ENCODE measurements at places on chromosomes 5 and 9.

DNA sequence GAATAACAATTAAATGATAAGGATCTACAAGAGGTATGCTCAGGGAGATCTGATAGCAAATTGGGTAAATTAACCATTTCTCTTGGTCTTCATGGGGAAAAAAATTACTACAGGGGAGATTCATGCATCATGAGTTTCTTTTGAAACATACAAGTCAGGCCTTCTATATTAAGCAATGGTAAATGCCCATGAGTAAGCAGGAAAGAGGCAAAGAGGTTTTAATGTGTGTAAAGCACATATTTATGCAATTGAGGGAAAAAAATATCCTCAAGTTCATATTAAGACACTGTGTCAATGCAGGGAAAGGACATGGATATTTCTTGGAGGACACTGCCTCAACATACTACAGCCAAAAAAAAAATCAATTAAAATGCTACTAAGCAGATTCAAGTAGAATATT is 73.4 kb upstream of the NR4A3 start:
- DNase-seq = no peak

DNA sequence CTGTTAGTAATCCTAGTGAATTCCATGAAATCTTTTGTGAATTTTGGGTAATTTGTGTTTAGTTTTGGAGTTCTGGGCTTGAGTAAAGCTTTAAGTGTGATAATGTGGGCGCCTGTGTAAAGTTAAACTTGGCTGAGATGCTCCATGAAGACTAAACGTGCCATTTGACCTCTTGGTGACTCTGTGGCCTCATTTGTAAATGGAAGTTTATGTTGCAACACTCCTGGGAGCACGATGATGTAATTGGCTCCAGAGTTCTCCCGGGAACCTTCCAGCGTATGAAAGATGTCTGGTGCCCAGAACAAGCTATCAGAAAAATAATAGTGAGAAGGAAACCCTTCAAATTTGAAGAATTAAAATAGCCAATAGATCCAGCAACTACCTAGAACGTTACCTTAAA is 981.2 kb downstream of the TLE4 start:
- no peak for DNase-seq

GRCh38 chr5:3034881-3035280 is 283.4 kb upstream of the IRX2 start:
- DNase-seq = no peak

- DNase-seq = no peak
Observed at GRCh38 chr5:154861946-154862345, 3.5 kb downstream of the CNOT8 start.

DNA sequence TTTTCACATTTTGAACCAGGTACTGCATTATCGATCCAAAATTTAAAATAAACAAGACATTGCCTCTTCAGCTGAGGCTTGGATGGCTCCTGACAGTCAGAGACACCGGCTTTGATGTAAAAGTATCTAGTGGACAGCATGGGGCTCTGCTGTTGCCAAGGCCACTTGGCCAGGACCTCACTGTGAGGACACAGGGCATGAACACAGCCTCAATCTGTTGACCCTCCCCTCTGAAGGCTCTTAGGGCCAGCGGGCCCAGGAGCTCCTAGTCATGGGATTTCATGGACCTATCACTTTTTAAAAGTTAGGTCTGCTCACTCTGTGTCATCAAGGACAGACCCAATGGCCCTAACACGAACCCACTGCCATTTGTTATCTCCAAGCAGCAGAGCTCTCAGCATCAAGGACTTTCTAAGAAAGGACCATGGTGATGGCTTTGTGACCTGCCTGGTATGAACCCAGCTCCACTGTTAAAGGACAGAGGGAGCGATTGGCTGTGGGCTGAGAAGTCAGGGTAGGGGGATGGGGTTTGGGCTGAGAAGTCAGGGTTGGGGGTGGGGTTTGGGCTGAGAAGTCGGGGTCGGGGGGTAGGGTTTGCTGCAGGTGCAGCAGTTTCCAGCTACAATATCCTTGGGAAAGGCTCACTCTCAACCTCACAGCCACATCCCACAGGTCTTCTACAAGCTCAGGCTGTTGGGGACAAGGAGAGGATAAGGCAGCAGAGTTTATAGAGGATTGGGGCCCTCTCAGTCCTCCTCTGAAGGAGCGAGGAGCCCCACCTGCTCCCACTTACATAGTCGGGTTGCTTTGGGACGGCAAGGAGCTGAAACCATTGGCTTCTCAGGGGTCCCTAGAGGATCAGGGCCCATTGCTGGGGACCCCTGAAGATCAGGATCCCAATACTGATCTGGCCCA is 146.8 kb downstream of the BARX1 start:
- DNase-seq = no peak

DNA sequence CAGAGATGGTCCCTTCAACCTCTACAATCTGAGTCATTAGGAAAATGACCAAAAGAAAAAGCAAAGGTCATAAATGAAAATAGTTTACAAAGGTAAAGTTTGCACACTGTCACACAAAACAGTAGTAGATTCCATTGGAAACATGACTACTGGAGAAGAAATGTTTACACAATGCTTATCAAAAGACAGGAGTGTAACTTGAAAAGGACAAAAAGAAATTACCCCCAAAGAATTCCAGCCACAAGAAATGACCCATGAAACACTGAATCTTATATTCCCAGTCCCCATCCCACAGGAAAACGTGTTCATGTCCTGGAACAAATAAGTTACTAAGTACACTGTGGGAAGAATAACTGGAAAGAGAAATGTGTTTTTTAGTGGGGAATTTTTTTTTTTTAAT is 385.1 kb downstream of the SEMA5A start:
- DNase-seq = no peak

DNA sequence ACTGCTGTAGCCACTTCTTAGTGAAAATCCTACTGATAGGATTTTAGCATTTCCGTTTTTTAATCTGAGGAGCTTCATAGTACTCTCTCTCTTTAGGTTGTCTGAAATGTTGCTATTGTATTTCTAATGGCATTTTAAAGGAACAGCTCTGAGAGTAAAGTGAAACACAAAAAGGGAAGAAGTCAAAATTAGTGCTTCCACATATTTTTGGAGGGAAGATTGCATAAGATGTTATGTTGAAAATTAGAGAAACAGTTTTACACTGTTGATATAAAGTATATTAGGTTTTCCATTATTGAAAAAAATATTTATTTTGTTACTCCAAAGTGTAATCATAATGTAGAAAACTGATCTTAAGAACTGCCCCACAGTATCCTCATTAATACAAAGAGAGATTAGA is 525.1 kb downstream of the TAF11L14 start:
- no peak for DNase-seq

DNA sequence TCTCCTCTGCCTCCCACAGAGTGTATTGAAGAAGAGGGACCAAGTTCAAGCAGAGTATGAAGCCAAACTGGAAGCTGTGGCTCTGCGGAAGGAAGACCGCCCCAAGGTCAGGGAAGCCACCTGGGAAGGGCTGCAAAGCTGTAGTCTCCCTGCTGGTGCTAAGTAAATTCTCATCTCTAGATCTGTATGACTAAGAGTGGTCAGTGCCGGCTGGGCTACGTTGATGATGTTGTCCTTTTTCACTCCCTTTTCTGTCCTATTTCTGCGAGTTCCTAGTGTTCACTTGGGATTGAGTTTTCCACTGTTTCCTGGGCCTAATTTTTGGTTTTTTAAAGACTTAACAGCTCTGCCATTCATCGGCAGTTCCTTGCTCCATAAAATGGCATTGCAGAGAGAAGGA is 39.8 kb downstream of the SLC46A2 start:
- DNase-seq = no peak

DNA sequence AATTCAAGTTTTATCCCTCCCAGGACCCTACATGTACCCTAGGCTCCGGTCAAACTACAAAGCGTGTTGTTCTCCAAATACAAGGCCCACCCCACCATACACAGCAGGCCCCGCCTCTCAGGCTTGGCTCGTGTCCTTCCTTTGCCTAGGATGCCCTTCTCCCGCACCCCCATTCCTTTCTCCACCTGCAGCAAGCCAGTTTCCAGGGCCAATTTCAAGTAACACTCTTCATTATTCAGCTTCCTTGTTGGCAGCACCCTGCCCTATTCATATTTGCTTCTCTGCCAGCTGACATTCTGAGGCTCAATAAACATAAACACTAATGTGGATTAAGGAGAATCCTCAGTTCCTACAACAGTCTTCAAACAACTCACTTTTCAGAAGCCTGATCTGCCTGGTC is 31.7 kb downstream of the EPB41L4B start:
- no peak for DNase-seq

GRCh38 chr9:3059781-3060468 is 216.0 kb upstream of the PUM3 start:
- DNase-seq = no peak

DNA sequence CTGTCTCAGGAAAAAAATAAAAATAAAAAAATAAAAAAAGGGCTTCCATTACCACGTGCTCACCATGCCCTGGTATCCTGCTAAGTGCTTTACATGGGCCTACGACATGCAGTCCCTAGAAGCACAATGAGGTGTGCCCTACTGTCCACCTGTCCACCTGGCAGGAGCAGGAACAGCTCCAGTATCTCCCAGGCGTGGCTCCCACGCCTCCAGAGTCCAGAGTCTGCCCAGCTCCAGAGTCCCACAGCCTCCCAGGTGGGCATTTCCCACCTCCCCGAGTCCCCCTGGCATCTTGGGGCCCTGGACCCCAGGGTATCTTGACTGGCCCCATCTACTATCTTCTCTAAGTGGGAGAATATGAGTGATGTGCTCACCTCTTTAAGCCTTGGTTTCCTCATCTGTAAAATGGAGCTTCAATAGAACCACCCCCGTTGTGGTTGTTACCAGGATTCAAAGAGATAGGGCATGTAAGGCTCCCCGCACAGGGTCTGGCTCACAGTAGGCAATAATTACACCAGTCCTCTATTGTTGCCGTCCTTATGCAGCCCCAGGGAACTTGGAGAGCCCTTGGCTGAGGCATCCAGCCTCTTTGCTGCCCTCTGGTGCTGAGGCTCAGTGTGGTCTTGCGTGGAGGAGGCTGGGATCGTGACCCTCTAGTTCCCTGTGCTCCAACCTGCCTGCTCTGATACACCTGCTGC is 8.9 kb downstream of the CXCL14 start:
- DNase-seq = no peak

DNA sequence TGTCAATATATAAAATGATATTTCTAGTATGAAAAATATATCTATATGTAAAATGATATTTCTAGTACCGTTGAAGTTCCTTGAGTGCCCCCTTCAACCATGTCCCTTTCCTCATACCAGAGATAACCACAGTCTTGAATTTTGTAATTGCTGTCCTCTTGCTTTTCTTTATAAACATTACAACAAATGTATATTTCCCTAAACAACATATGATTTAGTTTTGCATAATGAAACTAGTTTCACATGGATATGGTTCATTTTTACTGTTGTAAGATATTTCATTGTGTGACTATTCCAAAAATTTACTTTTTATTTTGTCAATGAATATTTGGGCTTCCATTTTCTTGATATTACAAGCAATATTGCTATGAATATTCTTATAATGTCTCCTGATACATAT is 14.0 kb downstream of the NLN start:
- DNase-seq = no peak

DNA sequence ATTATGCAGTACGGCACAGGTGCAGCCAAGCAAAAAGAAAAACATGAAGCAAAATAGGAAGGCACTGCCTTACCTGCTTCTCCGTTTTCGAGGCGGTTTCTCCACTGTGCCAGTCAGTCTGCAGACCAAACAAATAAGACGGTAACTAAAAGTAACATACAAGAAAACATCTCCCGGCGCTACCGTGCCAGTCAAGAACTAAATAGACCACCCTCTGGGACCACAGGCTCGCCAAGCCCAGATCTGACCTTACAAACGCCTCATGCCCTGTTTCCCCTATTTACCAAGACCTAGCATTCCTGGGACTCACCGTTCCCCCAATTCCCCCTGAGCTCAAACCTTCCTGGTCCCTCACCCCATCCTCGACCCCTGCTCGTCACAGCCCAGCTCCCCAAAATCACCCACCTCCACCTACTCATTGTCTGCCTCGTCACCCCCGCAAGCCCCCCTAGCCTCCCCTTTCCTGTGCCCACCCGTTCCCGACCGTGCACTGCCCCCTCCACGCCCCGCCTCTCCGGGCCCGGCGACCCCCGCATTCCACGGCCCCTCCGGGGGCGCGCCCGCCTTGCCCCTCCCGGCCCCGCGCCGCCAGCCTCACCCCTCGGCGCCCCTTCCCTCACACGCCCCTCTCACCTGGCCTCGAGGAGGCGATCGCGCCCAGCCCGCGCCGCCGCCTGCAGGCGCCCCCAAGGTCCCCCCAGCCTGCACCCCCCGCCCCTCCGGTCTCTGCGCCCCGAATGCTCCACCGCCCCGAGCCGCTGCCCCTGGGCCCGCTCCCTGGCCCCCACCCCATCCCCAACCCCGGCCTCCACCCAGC is 560 bp downstream of the SCAI start:
- peak; percentile 61 for DNase-seq

DNA sequence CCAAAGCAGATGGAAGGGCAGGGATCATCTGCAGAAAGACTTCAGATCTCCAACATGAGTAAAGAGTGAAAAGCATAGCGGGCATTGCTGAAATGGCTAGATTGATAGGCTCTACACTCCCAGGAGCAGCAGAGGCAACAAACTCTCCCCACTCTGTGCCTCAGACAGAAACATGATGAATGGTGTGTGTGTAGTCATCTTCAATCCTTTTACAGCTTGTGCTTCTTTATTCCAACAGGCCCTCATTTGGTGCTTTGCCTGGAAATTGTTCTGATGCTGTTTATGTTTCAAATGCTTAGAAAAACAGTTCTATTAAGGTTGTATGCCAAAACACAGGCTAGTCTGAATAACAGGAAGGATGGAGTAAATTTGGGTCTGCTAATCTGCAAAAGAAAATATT is 176.2 kb downstream of the DMRTA1 start:
- no peak for DNase-seq

DNA sequence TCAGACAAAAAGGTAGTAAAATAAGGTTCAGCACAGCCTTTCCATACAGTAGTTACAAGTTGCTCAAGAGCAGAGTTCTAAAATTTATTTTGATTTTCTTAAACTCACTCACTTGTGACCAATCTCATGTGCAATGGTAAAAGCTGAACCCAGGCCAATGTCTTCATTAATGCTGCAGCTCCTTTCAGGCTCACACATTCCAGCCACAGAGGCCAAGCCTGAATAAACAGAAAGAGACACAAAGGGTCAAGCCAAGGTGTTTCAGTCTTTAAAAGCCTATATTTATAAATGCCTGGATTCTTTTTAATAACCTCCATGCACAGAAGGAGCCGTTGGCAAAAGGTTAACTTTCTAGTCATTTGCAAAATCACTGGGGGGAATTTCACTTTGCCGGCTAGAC is 152.5 kb downstream of the ADAMTS6 start:
- no peak for DNase-seq
